ENCODE measurements at places on chromosomes 1 and 21. TPM values are rescaled to one million over a fixed set of nuclear protein-coding genes. Genes with fewer than 3 reads are reported as not detected.

- H3K27ac ChIP-seq = peak overlapping the region; percentile 92
- DNase-seq = peak; percentile 98
- H3K4me3 ChIP-seq = no peak overlapping the region
Measured at GRCh38 chr1:24769656-24770651, 24.7 kb downstream of the CLIC4 start.

GRCh38 chr1:236123563-236123962, 18.8 kb upstream of the GPR137B start:
- H3K27ac ChIP-seq = no peak overlapping the region
- no peaks in the 10 kb centered on the region for H3K36me3 ChIP-seq
- no peaks in the 10 kb centered on the region for H3K27me3 ChIP-seq
- no peaks in the 10 kb centered on the region for H3K4me1 ChIP-seq
- DNase-seq = no peak
- H3K4me3 ChIP-seq = no peak overlapping the region

- peaks cover 2% of the 10 kb centered on the region for H3K27me3 ChIP-seq
- no peak overlapping the region for H3K4me3 ChIP-seq
- H3K27ac ChIP-seq = no peak overlapping the region
- DNase-seq = peak; percentile 64
Measured at GRCh38 chr1:206814716-206815341, 42.5 kb upstream of the IL10 start.

The RAB4A gene
- total RNA-seq = 55.0 TPM

GRCh38 chr1:14667651-14667984, 69.1 kb downstream of the KAZN start:
- no peak overlapping the region for H3K4me3 ChIP-seq
- no peaks in the 10 kb centered on the region for H3K4me1 ChIP-seq
- no peak for DNase-seq

The CFAP126 gene
- total RNA-seq = not detected

The MPZ gene
- 2.3 TPM for total RNA-seq

DNA sequence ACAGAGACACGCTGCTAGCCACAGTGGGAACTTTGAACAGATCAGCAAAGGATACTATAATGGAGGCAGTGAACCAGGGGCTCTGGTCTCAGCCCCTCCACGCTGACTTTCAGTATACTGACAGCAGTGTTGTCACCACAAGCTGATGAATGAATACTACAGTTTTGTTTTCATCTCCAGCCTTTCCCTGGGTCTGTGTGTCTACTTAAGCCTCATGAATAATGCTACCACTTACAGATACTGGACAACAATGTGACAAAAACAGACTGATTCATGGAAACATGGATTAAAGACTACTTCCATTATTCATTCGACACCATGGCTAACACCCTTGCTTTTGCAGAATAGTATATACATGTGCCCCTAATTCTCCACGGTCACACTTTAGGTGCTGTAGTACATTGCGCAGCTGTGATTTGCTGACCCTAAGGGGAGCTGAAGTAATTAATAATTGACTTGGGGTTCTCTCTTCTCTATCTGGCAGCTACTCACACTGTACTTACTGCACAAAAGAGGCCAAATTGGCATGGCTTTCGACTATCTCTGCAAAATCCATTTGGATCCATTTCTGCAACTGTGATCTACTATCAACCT, 203.2 kb upstream of the LYPLAL1 start:
- H3K4me1 ChIP-seq = no peaks in the 10 kb centered on the region
- H3K27ac ChIP-seq = no peak overlapping the region
- no peak for DNase-seq
- H3K36me3 ChIP-seq = no peaks in the 10 kb centered on the region

DNA sequence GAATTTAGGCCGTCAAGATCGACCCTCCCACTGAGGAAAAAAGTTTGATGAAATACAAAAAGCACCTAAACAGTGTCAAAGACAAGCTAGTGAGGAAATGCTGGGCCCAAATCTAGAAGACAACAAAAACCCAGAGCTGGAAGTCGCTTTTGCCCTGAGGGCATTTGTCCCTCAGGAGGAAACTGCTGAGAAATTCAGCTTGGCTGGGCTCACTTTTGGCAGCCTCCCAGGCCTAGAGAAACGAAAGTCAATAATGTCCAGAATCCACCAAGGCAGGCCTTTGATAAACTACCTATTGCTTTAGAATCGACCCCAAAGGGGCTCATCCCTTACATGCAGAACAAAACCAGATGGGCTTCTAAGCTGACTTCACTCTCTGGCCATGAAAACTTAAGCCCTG, 38.9 kb downstream of the SYT2 start:
- H3K36me3 ChIP-seq = no peaks in the 10 kb centered on the region
- peaks cover 13% of the 10 kb centered on the region for H3K27me3 ChIP-seq
- no peak overlapping the region for H3K4me3 ChIP-seq
- no peak overlapping the region for H3K27ac ChIP-seq
- no peak for DNase-seq

The LENEP gene
- total RNA-seq = not detected

DNA sequence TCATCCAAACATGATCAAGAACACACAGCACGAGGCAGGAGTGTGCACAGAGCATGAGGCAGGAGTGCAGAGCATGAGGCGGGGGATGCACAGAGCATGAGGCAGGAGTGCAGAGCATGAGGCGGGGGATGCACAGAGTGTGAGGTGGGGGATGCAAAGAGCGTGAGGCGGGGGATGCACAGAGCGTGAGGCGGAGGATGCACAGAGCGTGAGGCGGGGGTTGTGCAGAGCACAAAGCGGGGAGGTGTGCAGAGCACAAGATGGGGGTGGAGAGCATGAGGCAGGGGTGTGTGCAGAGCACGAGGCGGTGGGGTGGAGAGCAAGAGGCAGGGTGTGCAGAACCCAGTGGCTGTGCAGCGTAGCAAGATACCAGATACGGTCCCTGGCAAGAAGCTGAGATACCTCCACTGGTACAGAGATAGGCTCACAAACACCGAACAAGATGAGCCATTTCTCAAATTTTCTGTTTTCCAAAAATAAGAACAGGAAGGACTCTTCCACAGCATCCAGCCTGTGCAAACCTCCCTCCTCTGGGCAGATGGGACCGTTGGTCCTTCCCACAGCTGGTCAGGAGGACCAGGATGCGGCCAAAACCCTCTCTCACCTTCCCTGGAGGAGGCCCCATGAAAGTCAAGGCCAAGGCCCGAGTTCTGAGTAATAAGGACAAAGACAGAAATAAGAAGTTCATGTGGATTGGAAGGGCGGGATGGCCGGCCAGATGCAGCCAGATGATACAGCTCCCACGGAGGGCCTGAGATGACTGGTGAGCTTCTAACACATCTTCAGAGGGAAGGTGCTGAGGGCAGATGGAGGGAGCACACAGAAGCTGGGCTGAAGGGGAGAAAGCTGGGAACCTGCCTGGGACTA, 12.0 kb downstream of the SPATC1L start:
- H3K4me3 ChIP-seq = no peak overlapping the region
- no peak for DNase-seq
- H3K27ac ChIP-seq = no peak overlapping the region

The ITLN2 gene
- not detected for total RNA-seq

DNA sequence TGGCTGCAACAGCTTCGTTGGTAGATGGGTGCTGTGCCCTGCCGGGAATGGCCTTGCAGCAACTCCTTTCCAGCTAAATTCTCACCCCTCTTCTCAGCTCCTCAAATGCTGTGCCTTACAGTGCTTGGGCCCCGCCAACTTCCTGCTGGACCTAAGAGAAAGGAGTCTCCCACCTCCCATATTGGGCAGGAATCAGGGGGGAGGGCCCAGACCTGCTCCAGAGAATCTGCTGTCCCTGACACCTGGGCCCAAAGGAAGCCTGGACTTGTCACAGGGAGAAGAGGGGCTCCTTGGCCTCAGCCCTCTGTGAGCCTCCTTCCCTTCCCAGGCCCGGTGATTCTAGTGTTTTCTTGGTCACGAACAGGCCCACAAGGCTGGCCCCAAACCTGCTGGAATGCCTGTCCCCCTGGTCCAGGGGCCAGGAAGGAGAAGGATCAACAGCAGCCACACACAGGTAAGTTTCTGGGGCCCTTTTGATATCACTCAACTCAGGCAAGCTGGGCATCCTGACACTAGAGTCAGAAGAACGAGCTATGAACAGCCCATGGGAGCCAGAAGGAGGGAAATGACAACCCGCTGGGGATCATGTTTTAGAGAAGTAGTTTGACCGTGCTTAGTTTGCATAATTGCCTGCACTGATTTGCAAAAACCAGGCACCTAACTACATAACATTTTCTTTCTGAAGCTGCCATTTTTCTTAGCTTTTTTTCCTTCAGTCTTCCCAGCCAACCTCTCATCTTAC, 86.2 kb downstream of the CD247 start:
- no peak for DNase-seq
- peaks cover 3% of the 10 kb centered on the region for H3K27me3 ChIP-seq
- H3K36me3 ChIP-seq = no peaks in the 10 kb centered on the region
- no peaks in the 10 kb centered on the region for H3K4me1 ChIP-seq

DNA sequence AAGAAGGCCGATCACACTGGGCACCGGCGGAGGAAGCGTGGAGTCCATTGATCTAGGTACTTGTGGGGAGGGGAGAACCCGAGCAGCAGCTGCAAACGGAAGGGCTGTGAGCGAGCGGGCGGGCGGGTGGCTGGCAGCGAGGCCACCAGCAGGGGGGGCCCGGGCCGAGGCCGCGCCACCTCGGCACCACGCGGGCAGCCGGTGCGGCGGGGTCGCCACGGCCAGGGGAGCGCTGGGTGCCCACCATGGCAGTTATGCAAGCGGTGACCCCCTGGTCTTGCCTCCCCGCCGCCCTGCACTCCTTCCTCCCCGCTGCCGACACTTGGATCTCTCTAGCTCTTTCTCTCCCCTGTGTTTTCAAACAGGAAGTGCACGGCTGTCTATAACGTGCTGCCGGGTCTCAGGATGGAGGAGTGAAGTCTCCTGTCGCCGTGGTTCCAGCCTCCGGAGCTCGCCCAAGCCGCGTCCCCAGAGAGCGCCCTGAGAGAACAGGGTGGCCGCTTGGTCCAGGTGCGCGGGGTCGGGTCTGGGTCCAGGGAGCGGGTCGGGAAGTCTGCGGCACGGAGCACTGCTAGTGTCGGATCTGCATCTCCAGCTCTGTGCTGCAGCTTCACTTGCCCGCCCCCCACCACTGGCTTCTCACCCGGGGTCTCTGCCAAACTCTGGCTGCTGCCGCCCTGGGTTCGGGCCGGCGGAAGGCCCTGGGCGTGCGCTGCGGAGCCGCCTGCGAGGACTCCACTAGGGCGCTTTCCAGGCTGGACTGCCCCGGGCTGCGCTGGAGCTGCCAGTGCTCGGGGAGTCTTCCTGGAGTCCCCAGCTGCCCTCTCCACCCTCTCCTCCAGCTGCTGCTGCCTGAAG, 22.7 kb downstream of the LRRC8D start:
- peak; percentile 56 for DNase-seq
- peak overlapping the region; percentile 88 for H3K4me3 ChIP-seq
- no peaks in the 10 kb centered on the region for H3K36me3 ChIP-seq

GRCh38 chr1:115558275-115558674, 83.5 kb upstream of the VANGL1 start:
- no peaks in the 10 kb centered on the region for H3K4me1 ChIP-seq
- H3K27ac ChIP-seq = no peak overlapping the region
- no peak for DNase-seq
- H3K27me3 ChIP-seq = no peaks in the 10 kb centered on the region
- H3K36me3 ChIP-seq = no peaks in the 10 kb centered on the region

DNA sequence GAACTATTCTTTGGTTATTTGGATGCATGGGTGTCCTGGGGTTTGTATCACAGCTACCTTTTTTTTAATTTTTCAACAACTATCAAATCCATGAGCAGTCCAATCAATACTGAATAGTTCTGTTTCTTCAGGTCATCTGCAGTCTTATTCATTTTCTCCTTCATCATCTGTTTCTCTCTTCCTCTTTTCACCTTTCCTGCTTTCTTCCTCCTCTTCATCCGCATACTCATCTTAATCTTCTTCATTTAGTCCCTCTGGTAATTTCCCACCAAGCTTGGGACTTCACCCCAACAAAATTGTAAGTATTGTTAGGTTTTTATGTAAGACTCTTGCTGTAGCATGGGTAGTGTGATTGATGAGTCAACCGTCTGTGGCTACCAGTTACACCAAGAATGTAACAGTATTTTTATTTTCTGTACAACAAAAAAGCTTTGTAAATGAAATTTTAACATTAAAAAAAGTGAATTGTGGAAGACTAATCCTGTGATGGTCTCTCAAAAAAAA, 184.1 kb upstream of the RNPC3 start:
- peak; percentile 4 for DNase-seq
- H3K27me3 ChIP-seq = no peaks in the 10 kb centered on the region
- no peaks in the 10 kb centered on the region for H3K36me3 ChIP-seq

- no peaks in the 10 kb centered on the region for H3K4me1 ChIP-seq
- no peaks in the 10 kb centered on the region for H3K27me3 ChIP-seq
- H3K27ac ChIP-seq = no peak overlapping the region
- no peak for DNase-seq
- no peak overlapping the region for H3K4me3 ChIP-seq
- H3K36me3 ChIP-seq = no peaks in the 10 kb centered on the region
Measured at GRCh38 chr1:234879147-234880080, 249.2 kb downstream of the TOMM20 start.

GRCh38 chr1:153995640-153996039, 5.1 kb downstream of the RPS27 start:
- H3K4me1 ChIP-seq = peaks cover 15% of the 10 kb centered on the region
- H3K27me3 ChIP-seq = no peaks in the 10 kb centered on the region
- no peak overlapping the region for H3K27ac ChIP-seq
- H3K36me3 ChIP-seq = peaks cover 22% of the 10 kb centered on the region

DNA sequence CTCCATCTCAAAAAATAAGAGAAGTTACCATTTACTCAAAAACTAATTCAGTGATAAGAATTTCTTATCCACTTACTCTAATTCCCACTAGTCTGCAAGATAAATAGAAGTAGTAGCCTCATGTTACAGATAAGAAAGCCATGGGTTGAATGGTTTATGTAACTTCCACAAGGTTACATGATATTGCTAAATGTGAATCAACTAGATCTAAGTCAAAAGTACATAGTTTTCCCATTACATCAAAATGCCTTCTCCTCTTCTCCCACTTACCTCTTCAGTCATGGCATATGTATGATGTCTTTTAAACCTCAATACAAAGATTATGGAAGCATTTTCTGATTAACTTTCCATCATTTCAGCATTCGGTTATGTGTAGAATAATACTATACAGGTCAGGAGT, 108.5 kb downstream of the ASH1L start:
- peaks cover 10% of the 10 kb centered on the region for H3K36me3 ChIP-seq
- H3K27ac ChIP-seq = no peak overlapping the region
- no peaks in the 10 kb centered on the region for H3K27me3 ChIP-seq

The RABGAP1L gene
- total RNA-seq = 40.2 TPM

The GNB1 gene
- 583 TPM for total RNA-seq

The CRTC2 gene
- 38.3 TPM for total RNA-seq

The SPRR2G gene
- total RNA-seq = not detected

GRCh38 chr1:226664413-226665101, 74.5 kb downstream of the ITPKB start:
- peak overlapping the region; percentile 89 for H3K27ac ChIP-seq
- peak; percentile 93 for DNase-seq
- peaks cover 41% of the 10 kb centered on the region for H3K4me1 ChIP-seq
- no peaks in the 10 kb centered on the region for H3K27me3 ChIP-seq
- H3K36me3 ChIP-seq = no peaks in the 10 kb centered on the region

The CFHR5 gene
- not detected for total RNA-seq

- peak overlapping the region; percentile 58 for H3K27ac ChIP-seq
- H3K27me3 ChIP-seq = no peaks in the 10 kb centered on the region
- H3K36me3 ChIP-seq = no peaks in the 10 kb centered on the region
Measured at GRCh38 chr1:224524679-224525078, 90.1 kb upstream of the WDR26 start.

The PAPPA2 gene
- 21.5 TPM for total RNA-seq

- H3K36me3 ChIP-seq = peaks cover 5% of the 10 kb centered on the region
- no peak overlapping the region for H3K27ac ChIP-seq
- no peaks in the 10 kb centered on the region for H3K27me3 ChIP-seq
- no peak overlapping the region for H3K4me3 ChIP-seq
- peak; percentile 46 for DNase-seq
- peaks cover 25% of the 10 kb centered on the region for H3K4me1 ChIP-seq
Measured at GRCh38 chr1:109989506-109990301, 5.1 kb downstream of the AHCYL1 start.

The COL9A2 gene
- 2.1 TPM for total RNA-seq
